Kidney (tissue), 22 donors: ENCODE measurements at places on chromosomes 7 and 10. TPM values are rescaled to one million over a fixed set of nuclear protein-coding genes. Genes with fewer than 3 reads are reported as not detected.

GRCh38 chr7:105831824-105832535 lies 44.4 kb downstream of the ATXN7L1 start:
- no peak overlapping the region for H3K27ac ChIP-seq
- H3K27me3 ChIP-seq, result no peaks in the 10 kb centered on the region

DNA sequence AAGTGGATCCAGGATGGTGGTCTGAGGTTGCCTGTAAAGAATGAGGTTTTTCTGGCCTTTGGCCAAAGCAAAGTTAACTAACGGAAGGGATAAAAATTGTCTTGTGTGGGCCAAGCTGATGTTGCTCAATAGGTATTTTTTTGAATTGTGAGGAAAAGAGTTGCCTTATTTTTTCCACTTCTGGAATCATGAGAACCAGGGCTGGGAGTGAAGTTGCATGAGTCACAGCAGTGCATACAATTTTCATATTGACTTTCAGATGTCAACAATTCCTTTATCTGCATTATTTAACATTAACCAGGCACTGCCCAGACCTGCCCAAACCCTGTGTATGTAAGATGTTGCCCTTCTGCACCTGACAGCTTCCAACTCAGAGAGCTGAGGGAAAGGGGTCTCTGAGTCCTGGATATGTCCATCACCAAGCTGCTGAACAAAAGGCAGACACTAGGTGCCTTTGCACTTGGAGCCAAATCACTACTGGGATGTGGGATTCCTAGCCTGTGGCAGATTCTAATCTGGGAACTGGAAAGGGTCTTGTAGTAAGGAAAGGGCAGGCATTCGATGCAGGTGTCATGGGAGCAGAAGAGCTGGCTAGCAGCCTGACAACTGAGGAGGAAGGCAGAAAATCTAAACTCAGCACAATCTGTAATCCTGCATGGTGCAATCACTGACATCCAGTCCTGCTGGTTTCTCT lies 52.3 kb upstream of the SLC35B4 start:
- H3K4me1 ChIP-seq, result peaks cover 4% of the 10 kb centered on the region
- no peaks in the 10 kb centered on the region for H3K27me3 ChIP-seq
- H3K27ac ChIP-seq, result no peak overlapping the region

GRCh38 chr7:14389181-14389591 lies 399.7 kb upstream of the ETV1 start:
- H3K36me3 ChIP-seq, result no peaks in the 10 kb centered on the region
- peak; percentile 17 for DNase-seq
- no peak overlapping the region for H3K27ac ChIP-seq
- no peak overlapping the region for H3K4me3 ChIP-seq

DNA sequence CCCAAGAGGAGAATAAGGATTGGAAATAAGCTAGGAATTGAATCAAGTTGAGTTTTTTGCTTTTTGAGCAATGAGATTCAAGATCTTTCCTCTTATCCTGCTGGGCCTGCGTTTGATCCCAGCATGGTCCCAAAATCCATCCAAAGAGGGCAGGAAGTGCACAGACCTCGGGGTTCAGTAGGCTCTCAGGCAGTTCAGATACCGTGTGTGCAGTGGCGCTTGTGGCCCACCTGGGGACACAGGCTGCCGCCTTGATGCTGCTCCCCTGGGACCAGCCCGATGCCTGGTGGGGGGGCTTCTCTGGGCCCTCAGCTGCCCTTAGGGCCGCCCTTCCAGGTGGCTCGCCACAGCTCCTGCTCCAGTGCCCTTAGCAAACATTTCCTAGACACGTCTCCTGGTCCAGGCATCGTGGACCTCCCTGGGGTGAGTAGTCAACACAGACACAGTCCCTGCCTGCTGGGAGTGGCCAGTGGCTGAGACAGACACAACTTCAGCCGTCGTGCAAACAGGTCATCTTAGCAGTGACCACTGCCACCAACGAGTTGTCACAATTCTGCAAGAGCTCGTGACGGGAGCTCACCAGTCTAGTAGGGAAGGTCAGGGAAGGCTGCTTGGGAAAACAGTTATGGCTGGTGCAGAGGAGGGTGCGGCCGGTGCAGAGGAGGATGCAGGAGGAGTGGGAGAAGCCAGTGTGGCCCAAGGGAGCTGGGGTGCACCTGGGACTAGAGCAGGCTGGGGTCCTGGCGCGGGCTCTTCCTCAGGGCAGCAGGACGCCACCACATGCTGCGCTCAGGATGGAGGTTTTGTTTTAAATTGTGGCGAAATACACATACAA lies 21.7 kb upstream of the JAKMIP3 start:
- no peak overlapping the region for H3K27ac ChIP-seq
- H3K4me3 ChIP-seq, result no peak overlapping the region
- no peaks in the 10 kb centered on the region for H3K36me3 ChIP-seq
- no peak for DNase-seq
- no peaks in the 10 kb centered on the region for H3K27me3 ChIP-seq
- no peaks in the 10 kb centered on the region for H3K4me1 ChIP-seq

GRCh38 chr7:609365-609764 lies 89.7 kb upstream of the PDGFA start:
- DNase-seq, result peak; percentile 55
- H3K27me3 ChIP-seq, result no peaks in the 10 kb centered on the region
- no peak overlapping the region for H3K4me3 ChIP-seq
- no peaks in the 10 kb centered on the region for H3K36me3 ChIP-seq
- H3K4me1 ChIP-seq, result peaks cover 20% of the 10 kb centered on the region
- H3K27ac ChIP-seq, result no peak overlapping the region

DNA sequence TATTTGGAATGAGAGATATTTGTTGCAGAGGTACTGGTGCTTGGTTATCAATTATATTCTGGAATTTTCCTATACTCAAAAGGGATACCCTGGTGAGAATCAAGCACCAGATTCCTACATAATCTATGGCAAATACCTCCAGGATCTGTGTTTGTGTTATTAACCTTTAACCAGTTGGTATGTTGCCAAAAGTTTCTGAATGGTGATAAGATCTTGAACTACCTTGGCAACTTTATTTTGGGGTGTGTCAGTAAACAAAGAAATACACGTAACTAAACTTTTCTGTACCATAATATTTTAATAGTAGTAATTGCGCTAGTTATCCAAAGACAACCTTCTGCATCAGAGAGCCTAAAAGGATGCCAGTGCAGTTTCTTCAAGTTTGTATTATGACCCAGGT lies 13.4 kb downstream of the SCIN start:
- H3K4me3 ChIP-seq, result no peak overlapping the region
- DNase-seq, result peak; percentile 19
- no peaks in the 10 kb centered on the region for H3K27me3 ChIP-seq
- H3K36me3 ChIP-seq, result no peaks in the 10 kb centered on the region
- no peaks in the 10 kb centered on the region for H3K4me1 ChIP-seq

GRCh38 chr10:6778992-6779701 lies 199.1 kb upstream of the PRKCQ start:
- H3K36me3 ChIP-seq, result no peaks in the 10 kb centered on the region
- H3K27ac ChIP-seq, result no peak overlapping the region
- no peaks in the 10 kb centered on the region for H3K4me1 ChIP-seq
- no peaks in the 10 kb centered on the region for H3K27me3 ChIP-seq
- no peak overlapping the region for H3K4me3 ChIP-seq

GRCh38 chr10:22006379-22006884 lies 2.9 kb upstream of the DNAJC1 start:
- H3K4me1 ChIP-seq, result peaks cover 3% of the 10 kb centered on the region
- no peak overlapping the region for H3K4me3 ChIP-seq
- H3K27ac ChIP-seq, result no peak overlapping the region
- no peaks in the 10 kb centered on the region for H3K36me3 ChIP-seq

- H3K27me3 ChIP-seq, result no peaks in the 10 kb centered on the region
- no peaks in the 10 kb centered on the region for H3K4me1 ChIP-seq
- no peak for DNase-seq
- H3K36me3 ChIP-seq, result no peaks in the 10 kb centered on the region
- H3K27ac ChIP-seq, result no peak overlapping the region
Measured at GRCh38 chr7:86600506-86601290, 43.0 kb upstream of the GRM3 start.

Gene CALML5
- not detected for total RNA-seq

Gene BCAP29
- 50.2 TPM for total RNA-seq

Gene MCMBP
- 45.3 TPM for total RNA-seq

Gene KAZALD1
- 9.8 TPM for total RNA-seq
